Kidney glomerular epithelial cell (primary cell): ENCODE measurements at places on chromosomes 2 and 18.

- no peak for DNase-seq
These were observed 53.8 kb downstream of the MAP4K4 start for GRCh38 chr2:101751276-101751815.

DNA sequence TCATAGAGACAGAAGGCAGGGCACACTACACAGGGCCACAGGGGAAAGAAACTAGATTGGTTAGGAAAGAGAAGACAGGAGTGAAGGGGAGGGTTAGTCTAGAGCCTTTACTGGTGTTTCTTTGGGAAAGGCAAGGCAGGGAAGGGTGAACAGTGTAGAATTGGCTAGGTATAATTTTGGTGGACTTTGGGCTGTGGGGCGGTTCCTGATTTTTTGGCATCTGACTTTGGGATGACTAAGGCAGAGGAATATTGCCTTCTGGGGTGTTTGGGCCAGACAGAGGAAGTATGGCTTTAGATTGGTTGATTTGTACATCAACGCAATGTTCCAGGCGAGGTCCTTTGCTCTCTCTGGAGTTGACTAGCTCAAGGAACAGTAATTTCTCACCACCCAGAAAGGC lies 534.8 kb downstream of the DCC start:
- DNase-seq = no peak

GRCh38 chr2:136858656-136859055 lies 93.3 kb downstream of the THSD7B start:
- DNase-seq = no peak

DNA sequence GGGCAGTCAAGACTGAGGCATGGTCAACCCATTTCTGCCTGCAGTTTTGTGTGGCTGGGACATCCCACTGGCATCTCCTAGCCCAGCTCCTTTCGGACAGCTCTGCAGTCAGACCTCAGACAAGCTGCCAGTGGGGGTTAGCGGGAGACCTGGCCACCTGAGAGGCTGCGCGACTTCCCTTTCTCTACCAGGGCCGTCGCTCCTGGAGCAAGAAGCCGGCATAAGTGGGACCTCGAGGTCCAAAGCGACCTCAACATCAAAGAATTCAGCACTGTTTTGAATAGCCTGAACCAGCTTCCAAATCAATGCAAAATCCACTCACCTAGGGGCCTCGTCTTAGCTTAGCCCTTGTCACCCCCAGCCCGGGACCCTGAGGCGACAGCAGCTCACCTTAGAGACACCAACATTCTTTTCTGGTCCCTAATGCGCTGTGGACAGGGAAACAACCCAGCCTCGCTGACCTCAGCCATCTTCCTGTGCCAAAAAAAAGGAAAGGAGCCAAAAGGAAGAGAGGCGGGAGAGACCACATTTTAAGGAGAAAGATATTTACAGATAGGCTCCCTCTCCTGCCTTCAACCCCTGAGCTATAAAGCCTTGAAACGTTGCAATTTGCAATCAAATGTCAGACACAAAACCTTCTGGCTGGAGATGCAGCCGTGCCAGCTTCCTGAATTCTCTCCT lies 81.2 kb downstream of the GFPT1 start:
- DNase-seq = no peak

DNA sequence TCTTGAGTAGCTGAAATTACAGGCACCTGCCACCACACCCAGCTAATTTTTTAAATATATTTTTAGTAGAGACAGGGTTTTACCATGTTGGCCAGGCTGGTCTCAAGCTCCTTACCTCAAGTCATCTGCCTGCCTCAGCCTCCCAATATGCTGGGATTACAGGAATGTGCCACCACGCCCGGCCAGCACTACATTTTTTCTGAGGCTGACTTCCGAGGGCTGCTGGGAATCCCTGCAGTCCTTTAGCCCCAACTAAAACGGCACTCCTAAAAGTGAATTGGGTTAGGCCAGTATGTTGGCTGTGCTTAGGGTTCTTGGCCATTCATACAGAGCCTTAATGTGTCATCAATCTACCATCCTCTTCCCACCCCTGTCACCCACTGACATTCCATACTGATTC lies 375.4 kb downstream of the DCC start:
- DNase-seq = no peak

DNA sequence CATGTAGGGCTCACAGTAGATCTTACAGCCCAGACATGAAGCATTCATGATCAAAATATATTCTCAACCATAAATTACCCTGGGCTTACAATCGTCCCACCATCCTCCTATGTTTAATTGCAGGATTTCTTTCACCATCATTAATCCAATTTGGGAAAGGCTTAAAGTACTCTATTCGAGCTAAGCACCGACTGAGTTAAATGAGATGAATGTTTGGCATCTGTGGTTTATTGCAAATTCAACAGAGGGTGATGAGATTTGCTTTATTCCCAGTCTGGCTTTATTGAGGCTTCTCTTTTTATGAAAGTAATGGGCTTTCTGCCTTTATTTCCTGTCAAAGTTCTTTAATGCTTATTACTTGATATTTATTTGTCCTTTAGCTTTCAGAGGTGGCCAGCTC lies 159.0 kb downstream of the METTL4 start:
- no peak for DNase-seq

- DNase-seq = peak; percentile 55
These were observed 34.5 kb downstream of the INSIG2 start for GRCh38 chr2:118122594-118123281.

DNA sequence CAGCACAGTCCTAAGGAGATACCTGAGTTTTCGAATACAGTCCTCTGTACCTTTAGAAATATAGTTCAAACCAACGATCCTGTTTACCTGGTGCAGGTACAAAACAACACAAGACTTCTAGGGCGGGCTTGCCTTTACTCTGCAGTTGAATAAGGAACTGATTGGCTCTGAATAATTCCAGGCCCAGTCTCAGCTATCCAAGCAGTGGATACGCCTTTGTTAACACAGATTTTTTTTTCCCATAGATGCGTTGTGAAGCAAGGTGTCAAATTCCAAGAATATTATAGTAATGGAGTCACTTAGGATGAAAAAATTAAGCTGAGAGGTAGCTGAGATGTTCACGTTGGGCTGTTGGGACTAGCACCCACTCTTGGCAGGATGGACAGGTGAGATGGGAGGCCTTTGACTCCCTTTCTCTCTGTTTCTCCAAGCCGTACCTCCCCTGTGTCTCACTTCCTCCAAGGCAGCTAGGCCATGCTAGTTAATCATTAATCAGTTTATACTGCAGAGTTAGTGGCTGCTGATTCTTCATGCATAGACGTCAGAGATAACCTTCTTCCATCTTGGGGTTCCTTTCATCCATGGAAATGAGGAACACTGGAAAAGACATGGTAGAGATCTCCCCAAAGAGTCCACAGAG lies 380.8 kb upstream of the ACVR2A start:
- peak; percentile 86 for DNase-seq

DNA sequence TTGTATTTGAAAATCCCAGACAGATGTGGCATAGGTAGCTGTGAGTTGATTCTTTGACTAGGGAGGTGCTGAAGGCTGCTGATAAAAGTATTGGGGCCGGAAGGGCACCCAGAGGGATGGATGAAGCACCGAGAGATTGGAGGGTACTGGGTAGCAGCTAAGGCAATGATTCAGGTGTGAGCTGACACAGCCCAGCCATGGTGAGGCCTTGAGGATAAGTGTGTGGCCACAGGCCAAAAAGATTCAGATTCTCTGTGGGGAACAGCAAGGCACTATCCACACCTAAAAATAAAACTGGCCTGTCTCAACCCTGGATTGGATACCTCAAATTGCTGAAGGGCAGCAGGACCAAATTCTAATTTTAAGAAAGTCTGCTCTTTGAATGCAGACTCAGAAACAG lies 35.2 kb downstream of the RDH14 start:
- DNase-seq = no peak

GRCh38 chr2:121059651-121060649 lies 225.1 kb downstream of the TFCP2L1 start:
- DNase-seq = no peak

DNA sequence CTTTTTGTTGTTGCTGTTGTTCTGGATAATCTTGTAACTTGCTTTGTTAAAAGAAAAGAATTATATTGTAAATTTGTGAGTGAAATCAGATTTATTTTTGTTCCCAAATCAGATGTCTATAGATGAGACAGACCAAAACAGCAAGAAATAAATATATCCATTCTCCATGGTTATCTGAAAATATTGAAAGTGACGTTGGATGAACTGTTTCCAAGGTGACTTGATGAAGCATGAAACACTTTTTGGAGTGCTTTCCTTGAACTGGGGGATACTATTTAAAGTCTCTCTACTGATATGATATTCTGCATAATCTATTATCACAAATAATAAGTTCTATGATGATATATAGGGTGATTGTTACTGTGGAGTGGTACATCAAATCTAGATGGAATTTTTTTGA lies 315.4 kb upstream of the THUMPD2 start:
- DNase-seq = no peak

GRCh38 chr2:120939595-120940318 lies 204.1 kb downstream of the GLI2 start:
- DNase-seq = no peak

GRCh38 chr2:46559261-46559660 lies 79.9 kb downstream of the TMEM247 start:
- DNase-seq = no peak

DNA sequence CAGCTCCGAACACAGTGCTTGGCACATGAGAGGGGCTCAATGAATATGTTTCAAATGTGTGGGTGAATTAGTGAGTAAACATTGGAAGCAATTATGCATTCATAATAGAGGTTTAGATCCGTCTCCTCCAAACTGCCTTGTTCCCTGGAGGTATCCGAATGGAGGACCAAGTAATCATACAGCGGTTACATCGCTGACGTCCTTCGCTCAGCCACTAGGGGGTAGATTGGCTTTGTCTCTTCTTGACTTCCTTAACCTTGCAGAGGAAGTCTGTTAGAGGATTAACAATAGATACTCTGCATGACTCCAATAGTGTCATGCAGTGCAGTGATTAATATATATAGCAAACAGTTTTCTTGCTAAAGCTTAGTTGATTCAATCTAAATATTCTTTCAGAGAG lies 517.0 kb downstream of the PTPRM start:
- peak; percentile 46 for DNase-seq

DNA sequence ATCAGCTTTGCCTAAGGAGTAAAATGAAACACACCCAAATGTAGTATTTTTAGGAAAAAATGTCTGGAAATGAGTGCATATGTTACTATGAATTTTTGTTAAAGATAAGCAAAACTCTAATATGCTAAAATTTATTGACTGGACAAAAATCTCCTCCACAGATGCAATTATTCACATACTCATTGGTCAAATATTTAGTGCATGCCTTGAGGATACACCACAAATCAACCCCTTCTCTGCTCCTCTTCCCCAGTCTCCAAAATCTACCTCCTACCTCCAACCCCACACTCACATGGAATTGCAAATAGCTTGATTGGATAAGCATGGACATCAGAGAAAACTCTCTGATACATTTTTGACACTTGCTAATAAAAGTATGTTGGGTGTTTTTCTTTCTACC lies 95.6 kb upstream of the CDC42EP3 start:
- DNase-seq = no peak

- DNase-seq = no peak
These were observed 152.9 kb upstream of the EPAS1 start for GRCh38 chr2:46144133-46144800.

DNA sequence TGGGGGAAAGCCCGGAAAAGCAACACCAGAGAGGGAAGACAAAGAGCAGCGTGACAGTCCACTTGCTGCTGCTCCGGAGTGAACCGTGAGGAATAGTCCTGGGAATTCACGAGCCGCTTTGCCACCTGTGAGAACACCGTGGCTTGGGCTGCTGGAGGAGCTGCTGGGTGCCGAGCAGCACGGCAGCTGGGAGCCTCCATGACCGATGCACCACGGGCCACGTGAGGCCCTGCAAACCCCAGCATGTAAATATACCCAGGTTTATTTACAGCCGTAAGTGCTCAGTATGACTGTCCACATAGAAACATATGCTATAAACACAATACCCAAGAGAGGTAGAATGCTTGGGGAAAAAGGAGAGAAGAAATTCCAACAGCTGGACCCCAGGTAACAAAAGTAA lies 65.1 kb downstream of the SMIM21 start:
- DNase-seq = no peak
